ENCODE measurements at places on chromosomes 1 and 21.
A peak's percentile ranks its signal among the peaks of the same experiment; 100 is the strongest.

GRCh38 chr1:33466159-33466558 is 6.3 kb upstream of the ZSCAN20 start:
- DNase-seq, result no peak

- DNase-seq, result no peak
Observed at GRCh38 chr1:160726114-160726497, 12.9 kb upstream of the SLAMF7 start.

DNA sequence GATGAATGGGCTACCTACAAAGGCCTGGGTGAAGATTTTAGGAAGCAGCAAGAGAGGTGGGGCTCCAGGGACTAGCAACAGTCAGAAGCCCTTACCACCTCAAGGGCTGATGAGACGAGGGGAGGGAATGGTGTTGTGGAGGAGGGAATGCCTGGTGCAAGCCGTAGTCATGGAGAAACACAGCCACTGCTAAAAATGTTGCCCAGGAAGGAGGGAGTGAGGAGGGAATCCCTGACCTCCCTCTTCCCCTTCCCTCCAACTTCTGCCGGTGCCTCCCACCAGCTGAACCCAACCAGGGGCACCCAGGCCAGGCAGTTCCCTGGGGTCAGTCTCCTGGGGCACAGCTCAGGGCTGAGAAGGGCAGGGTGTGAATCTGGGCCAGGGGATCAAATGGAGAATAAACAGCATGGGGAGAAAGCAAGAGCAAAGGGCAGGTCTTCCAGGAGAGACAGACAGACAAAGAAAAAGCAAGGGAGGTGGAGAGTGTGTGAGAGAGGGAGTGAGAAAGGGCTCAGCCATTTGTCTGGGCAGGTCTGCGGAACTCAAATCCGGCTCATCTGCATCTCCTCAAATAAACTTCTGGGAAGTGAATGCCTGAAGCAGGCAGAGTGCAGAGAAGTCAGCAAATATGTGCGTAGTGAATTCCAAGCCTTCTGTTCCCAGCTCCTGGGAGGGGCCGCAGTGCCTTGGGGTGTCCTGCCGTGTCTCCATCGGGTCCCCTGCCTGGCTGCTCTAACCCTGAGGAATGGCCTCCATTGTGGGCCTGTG is 27.1 kb upstream of the POU3F1 start:
- DNase-seq, result no peak

- DNase-seq, result no peak
Observed at GRCh38 chr1:204076891-204077290, 4.0 kb downstream of the SOX13 start.

DNA sequence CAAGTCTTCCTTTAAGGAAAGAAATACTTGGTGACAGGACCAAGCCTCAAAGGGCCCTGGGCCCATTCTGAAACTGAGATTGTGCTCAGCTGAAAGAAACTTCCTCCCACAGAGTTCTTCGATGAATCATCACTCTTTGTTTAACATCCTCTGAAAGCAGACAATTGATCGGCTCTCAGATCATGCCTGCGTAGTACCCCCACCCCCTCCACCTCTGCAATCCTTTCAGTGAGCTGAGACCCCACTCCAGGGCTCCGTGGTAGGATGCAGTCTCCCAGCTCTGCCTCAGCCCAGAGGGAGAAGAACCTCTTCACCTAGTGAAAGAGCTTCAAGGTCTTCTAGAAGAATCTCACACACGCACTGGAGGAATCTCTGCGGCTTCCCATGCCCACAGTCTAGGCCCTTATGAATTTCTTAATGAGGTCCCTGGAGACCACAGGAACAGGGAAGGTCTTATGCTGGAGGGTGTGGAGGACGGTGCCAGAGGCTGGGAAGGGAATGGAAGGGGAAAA is 104.9 kb upstream of the SOD1 start:
- peak; percentile 73 for DNase-seq

- DNase-seq, result no peak
Observed at GRCh38 chr1:184691719-184692324, 62.8 kb downstream of the EDEM3 start.

- no peak for DNase-seq
Observed at GRCh38 chr21:29182691-29183092, 52.2 kb downstream of the MAP3K7CL start.

- DNase-seq, result no peak
Observed at GRCh38 chr1:99963041-99963795, 6.6 kb upstream of the SLC35A3 start.

DNA sequence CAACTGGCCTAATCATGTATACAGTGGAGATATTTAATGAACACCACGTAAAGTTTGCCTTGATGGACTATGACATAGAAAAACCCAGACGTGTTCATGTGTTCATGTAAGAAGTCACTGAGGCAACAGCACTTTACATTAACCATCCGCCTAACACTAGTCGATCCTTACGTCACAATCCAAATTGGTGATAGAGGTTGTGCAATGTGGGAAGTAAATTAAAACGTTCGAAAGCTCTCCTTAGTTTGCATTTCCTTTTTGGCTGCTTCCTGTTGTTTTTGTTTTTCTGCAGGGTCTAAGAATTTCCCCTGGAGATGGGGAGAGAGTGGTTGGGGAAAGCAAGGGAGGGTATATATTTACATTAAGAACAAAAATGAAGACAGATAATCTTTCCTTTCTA is 587.5 kb upstream of the ADGRL2 start:
- DNase-seq, result no peak

GRCh38 chr1:20322825-20323612 is 32.3 kb downstream of the VWA5B1 start:
- DNase-seq, result no peak

GRCh38 chr1:211378844-211379243 is 52.2 kb downstream of the TRAF5 start:
- DNase-seq, result no peak

GRCh38 chr21:32333953-32334673 is 35.5 kb downstream of the MRAP start:
- DNase-seq, result no peak

DNA sequence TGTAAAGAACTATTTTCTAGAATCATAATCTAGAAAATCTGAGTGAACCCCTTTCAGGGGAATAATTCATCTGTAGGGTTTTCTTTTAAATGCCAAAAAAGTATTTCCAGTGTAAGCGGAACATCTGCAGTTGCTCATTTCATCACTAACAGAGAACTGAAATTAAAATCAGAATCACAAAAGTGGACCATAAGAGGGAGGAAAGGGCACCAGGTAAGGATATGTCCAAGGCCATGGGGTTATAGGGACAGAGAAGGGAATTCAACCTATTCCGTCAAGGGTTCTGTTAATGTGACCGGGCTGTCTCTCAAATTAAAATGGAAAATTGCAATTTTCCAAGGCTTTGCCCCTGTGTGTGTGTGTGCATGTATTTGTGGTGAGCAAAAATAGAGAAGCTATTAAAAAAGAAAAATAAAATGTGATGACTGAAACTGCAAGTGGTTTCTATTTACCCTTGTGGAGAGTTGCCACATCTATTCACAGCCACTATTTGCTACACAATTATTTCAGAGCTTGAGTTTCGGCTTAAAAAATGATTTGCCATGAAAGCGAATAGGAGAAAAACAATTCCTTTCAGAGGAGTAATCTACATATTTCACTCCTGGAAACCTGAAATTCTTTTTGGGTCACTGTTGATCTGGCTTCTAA is 53.1 kb downstream of the APP start:
- DNase-seq, result no peak

DNA sequence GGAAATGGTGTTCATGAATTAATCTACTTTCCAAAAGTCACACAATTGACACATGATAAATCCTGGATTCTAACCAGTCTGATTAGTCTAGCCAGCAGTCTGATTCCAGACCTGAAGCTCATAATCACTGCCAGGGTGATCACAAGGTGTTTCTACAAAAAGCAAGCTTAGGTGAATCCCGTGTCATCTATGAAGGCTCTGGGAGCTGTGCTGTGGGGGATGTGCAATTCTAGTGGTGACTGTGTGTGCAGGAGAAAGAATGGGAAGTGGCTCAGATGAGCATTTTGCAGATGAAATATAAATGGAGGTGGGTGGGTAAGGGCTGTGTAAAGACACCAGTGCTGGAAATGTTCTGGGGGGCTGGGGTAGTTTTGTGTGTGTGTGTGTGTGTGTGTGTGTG is 1.8 kb upstream of the NPPB start:
- no peak for DNase-seq

DNA sequence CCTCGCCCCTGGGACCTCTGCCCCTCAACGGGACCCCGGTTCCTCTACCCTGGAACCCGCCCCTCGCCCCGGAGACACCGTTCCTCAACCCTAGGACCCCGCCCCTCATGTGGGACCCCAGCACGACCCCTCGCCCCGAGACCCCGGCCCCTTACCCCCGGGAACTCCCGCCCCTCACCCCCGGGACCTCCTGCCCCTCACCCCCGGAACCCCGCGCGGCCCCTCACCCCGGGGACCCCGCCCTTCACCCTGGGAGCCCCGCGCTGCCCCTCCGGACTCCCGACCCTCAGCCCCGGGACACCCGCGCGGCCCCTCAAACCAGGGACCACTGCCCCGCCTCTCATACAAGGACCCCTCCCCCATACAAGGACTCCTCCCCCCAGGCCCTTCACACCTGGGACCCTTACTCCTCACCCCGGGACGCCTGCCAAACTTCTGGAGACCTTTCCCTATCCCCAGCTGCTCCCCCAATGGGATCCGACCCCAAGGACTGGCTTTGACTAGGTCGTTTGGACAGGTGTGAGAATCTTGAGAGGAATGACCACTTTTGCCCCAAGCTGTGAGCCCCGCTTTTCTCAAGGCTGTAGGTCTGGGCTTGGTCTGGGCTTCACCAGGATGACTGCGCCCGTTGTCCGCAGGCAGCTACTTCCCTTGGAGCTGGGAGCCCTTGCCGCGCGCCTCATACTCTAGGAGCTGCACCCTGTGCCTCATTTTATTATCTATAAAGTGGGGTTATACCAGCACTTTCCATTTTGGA is 843 bp downstream of the DIP2A start:
- DNase-seq, result no peak

DNA sequence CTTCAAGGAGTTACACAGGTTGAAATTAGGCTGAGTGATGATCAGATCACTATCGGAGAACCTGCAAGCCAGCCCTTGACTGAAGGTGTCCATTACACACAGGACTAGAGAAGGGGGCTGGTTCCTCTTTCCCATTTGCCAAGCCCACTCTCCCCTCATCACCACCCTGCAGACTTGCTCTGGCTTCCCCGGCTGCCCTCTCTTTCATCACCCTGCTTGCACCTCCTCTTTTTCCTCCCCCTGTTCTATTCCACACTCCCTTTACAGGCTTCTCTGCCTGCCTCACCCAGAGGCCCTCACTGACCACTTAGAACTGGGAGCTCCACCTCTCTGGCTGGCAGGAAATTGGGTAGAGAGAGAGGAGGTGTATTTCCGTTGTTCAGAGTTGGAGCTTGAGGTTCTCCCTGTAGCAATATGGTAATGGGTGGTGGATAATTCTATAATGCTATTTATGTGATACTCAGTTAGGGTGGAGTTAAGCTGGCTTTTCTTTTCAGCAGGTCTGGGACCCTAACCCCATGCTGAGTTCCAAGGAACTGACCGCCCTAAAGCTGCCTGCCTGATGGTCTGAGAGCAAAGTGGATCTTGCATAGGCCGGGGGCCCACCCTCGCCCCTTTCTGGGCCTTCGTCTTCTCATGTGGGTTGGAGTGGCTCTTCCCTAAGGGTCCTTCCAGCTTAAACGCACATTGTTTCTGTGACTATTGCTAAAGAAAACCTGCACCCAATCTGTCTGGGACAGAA is 111.8 kb upstream of the ADAR start:
- DNase-seq, result no peak

DNA sequence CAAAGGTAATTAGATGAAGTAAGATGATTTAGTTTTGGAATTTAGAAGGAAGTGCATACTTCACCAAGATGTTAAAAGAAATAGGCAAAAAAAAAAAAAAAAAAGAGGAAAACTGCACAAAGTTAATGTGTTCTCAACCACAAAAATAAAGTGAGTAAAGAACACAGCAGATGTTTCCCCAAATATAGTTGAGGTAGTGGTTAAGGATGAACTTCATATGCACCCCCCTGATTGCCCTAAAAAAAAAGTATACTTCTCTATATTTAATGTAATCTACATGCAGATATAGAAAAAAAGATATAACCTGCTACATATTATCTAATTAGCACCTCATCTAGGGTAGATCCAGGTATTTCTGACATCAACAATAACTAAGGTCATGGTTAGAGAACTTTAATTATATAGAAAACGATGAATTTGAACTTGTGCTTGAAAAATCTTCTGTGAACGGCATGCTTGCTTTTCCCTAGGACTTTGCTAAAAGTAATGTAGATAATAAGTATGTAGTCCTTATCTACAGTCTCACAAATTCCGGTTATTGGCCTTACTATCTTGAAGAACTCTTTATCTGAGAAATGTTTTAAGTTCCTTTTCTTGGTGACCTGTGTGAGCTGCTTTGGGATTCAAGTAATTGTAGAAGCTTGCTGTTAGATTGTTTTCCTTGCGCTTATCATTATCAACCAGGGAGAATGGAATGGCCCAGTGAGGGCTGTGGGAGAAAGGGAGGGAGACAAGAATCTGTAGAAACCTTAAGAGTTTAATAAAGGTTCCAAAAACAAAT is 70.1 kb upstream of the LRRC7 start:
- no peak for DNase-seq

All from GM13977 (cell line).